H7 (cell line): ENCODE measurements at places on chromosomes 7 and 10. TPM values are rescaled to one million over a fixed set of nuclear protein-coding genes. Genes with fewer than 3 reads are reported as not detected.

DNA sequence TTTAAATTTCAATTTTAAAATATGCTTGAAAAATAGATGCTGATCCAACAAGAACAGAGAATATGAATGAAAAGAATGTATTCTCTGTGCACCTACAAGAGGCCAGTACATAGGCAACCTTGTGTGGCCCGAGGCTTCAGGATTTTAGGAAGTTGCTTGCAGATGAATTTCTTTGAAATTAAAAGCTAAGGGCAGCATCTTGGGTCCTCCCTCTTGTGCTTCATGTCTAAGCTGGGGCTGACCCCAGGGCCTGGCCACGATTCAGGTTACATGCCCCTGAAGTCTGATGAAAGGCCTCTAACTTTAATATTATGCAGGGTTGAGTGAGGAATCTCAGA, 138.9 kb downstream of the BMPER start:
- no peak for DNase-seq

DNA sequence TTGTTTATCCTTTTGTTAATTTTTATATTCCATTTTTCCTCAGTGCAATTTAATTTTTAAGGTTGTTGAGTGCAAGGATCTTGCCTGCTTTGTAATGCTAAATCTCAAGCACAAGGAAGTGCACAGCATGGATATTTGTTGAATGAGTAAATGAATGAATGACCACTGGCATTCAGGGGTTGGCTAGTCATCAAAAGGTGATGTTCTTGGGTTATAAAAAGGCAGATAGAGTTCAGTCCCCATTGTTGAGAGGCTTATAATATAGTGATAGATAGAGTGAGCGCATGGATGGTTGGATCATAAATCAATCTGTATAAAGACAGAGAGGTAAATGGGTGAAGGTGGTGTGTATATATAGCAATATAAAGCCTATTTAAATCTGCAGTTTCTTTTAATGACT, 193.2 kb upstream of the KLF6 start:
- no peak for DNase-seq

- DNase-seq, result no peak
Observed at GRCh38 chr7:84042110-84042539, 152.5 kb downstream of the SEMA3A start.

DNA sequence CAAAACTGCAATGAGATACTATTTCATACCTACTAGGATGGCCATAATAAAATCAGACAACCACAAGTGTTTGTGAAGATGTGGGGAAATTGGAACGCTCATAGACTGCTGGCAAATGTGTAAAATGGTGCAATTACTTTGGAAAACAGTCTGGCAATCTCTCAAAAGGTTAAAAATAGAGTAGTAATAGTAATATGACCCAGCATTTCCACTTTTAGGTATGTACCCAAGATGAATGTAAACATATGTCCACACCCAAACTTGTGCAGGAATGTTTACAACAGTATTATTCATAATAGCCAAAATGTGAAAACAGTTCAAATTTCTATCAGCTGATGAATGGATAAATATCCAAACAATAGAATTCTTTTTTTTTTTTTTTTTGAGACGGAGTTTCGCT, 731.6 kb upstream of the ANKRD30A start:
- no peak for DNase-seq

DNA sequence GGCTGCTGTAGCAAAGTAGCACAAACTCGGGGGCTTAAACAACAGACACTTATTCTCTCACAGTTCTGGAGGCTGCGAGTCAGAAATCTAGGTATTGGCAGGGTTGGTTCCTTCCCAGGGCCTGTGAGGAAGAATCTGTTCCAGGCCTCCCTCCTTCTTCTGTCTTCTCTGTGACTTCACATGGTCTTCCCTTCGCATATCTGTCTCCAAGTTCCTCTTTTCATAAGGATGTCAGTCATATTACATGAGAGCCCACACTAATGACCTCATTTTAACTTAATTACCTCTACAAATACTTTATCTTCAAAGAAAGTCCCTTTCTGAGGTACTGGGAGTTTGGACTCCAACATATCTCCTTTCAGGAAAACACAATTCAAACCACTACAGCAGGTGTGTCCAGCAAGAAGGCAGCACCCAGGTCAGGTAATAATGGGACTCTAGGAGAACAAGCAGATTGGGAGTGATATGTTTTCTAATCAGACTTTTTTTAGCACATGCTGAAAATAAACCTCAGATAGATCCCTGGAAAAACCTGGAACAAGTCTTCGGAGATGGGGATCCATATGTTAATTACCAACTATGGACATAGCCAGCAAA, 11.7 kb downstream of the CREB5 start:
- no peak for DNase-seq

DNA sequence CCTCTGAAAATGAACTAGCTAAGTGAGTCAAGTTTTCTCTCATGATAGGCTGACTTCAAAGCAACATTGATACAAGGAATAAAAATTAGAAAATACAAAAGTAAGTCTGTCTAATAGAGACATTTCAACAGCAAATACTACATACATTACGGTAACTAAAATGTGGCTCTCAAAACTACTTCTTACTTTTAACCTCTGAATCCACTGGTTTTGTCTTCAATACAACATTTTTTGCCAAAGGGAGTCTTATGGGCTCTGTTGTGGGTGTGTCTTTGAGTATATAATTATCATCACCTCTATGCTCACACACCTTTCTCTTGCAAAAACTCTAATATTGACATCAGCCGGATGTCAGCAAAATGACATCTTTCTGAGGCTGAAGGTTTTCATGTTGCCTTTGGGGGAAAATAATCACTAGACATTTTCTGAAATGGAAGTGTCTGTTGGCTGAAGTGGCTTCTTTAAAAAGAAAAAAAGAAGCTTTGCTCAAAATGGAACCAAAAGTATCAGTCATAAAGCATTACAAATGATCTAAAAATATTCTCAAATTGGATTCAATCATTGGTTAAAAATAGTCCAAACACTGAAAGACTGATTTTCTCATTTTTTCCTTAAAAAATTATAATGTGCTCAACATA, 41.8 kb upstream of the FAM133B start:
- no peak for DNase-seq

- DNase-seq, result peak; percentile 70
Observed at GRCh38 chr7:94908323-94909178, 1.2 kb downstream of the PPP1R9A start.

DNA sequence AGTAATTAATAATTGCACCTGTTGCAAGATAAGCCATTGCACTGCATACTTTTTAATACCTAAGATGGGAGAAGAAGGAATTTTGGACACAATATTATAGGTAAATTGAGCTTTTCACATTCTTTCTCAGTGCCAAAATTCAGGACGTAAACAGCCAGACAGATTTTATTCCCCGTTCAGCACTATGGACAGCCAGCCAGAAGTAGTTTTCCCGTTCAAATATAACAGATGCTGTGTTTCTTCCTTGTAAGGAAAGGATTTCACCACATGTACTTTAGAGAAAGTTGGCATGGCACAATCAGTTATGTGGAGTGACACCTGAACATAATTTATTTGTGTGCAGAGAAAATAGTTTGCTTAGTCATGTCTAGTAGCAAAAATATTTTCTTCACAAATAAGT, 34.8 kb downstream of the SEMA3E start:
- no peak for DNase-seq

GRCh38 chr10:128318366-128318765, 192.1 kb upstream of the MKI67 start:
- no peak for DNase-seq

GRCh38 chr7:52261057-52261456, 774.4 kb upstream of the POM121L12 start:
- DNase-seq, result no peak

DNA sequence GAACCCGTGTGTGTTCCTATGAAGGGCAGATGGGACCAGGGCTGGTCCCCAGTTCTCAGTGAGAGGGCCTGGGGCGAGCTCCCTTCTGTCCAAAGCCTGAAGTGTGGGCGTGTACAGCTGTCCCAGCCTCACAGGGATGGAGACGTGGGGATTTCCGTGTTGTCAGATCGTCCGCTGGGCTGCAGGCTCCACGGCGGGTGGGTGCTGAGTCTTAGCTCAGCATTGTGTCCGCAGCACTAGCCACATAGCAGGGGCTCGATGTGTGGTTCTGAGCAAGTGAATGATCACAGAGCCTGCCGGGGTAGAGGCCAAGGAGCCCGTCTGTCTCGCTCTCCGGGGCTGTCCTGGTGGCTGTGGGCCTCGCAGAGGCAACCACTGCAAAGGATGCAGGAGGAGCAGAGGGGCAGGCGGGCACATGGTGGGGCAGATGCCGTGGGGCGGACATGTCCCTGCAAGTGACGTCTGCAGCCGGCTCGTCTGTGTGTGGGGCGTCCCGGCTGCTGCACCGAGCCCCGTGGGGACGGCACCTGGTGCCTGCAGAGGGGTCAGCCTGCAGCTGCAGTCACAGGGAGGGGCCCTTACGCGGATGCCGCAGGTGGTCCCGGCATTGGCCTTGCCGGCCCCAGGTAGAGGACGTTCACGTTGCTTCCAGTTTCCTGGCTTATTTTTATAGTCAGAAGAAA, 30.9 kb downstream of the FAM20C start:
- no peak for DNase-seq

ATE1 gene
- 13.4 and 17.3 TPM in 2 replicates for total RNA-seq

GOLGA7B gene
- total RNA-seq, result 0.04 TPM in 1 of 2 replicates, not detected in the other

C7orf33 gene
- total RNA-seq, result not detected in 2 replicates

HSPA12A gene
- total RNA-seq, result 1.9 and 2.2 TPM in 2 replicates

KAZALD1 gene
- total RNA-seq, result 11.9 and 22.0 TPM in 2 replicates

DOCK1 gene
- 44.5 and 47.9 TPM in 2 replicates for total RNA-seq

BMPER gene
- 0.41 and 2.4 TPM in 2 replicates for total RNA-seq
